Kasumi-1 (cell line): ENCODE measurements at places on chromosomes 3 and 15.

- DNase-seq, result no peak
Measured at GRCh38 chr3:16932877-16933276, 48.1 kb downstream of the PLCL2 start.

- DNase-seq, result no peak
Measured at GRCh38 chr15:83166218-83166617, 41.4 kb downstream of the HDGFL3 start.

DNA sequence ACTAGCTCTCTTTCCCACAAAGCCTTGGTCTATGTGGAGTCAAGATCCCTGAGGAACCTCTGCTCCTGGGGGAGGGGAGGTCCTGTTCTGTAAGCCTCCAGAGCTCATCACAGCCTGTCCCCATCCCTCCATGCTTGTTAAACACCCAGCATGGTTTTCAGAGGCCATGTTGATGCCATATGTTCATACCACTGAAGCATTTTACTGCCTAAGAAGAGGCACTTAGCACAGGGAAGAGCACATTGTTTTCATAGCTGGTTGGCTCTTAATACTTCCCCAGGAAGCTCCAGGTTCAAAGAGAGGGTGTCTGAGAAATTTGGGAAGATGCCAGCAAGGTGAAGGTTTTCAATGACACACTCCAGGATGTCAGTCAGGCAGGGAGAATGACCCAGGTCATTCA lies 25.6 kb downstream of the CPNE4 start:
- no peak for DNase-seq

- DNase-seq, result no peak
Measured at GRCh38 chr3:4525560-4526223, 32.5 kb downstream of the ITPR1 start.

DNA sequence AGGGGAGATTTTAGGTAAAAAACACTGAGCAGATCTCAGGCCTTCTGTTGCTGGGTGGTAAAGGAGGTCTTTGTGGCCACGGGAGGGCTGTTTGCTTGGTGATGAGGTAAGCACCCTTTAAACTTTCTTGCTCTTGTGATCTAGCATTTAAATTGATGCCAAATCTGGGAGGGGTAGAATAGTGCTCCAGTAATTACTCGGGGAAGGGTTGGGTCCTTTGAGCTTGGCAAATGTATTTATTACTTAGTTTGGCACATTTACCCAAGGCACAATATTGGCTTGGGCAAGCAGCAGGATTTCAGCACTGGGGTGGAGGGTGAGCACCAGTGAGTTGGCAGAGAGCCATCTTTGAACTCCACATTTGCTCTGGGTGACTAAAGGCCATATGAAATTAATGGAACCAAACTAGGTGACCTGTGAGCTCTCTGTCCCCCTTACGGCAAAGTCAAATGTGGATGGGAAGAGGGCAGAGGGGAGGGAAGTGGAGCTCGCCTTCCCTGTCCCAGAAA lies 185.9 kb upstream of the ONECUT1 start:
- no peak for DNase-seq

- no peak for DNase-seq
Measured at GRCh38 chr15:92304223-92304975, 89.3 kb upstream of the ST8SIA2 start.

DNA sequence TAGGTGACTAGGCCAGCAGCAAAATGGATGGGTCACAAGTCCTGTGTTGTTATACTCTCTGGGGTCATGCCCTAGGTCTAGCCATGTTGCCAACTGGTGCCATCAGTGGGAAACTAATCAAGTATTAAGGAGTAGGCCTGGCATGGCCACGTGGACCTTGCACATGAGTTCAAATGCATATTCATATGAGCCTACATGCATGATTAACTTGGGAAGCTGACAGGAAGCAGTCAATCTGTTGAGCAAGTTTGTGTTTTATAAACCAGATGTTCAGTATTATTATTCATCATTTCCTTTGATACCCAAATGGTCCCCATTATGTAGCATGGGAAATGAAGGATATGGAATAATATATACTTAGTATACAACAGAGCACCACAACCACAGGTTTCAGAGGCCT lies 95.0 kb downstream of the LRTM1 start:
- no peak for DNase-seq

DNA sequence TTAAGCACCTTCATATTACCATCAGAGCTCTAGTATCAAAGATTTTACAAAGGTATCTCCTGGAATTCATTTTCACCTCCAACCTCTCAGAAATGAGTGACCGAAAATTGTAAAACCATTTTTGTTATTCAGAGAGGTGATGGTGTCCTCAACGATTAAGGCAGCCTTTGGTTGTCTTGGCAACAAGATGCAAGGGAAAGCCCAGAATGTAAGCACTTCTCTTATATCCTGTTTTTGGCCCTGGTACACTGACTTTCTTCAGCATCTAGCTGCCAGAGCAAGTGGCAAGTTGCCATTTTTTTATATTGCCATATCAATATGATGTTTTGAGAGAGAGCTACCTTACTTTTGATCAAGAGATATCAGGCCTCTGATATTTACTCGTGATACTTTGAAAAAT lies 384.9 kb upstream of the NECTIN3 start:
- no peak for DNase-seq

DNA sequence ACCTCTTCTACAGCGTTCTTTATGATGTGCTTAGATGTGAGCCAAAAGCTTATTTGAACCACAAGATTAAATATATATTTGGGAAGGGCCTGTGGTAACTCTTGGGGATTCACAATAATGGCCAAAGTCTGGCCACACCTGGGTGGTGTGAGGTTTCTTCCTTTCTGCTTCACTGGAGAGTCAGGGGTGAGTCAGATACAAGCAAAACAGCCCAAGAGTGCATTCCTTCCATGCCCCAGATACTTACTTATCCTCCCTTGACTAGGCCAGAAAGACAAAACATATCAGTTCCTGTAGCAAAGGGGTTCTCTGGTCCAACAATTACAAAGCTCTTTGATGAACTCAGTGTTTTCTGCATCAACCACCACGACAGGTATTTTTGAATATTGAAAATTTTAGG lies 941 bp downstream of the ZBED2 start:
- no peak for DNase-seq

DNA sequence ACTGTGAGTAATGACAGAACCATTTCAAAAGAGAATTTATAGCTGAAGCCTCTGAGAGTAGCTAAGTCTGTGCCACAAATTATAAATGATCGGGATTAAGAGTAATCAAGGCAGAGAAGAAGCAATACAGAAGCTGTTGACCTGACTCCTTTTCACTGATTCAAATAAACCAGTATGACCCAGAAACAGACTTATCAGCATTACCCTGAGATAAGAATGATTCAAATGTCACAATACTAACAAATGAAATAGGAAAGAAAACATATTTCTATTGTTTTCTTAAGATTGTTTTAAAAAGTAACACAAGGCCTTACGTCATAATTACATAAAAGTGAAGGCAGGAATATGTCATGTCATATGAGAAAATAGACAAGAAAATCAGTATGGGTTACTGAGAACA lies 1534.6 kb downstream of the SI start:
- DNase-seq, result no peak

DNA sequence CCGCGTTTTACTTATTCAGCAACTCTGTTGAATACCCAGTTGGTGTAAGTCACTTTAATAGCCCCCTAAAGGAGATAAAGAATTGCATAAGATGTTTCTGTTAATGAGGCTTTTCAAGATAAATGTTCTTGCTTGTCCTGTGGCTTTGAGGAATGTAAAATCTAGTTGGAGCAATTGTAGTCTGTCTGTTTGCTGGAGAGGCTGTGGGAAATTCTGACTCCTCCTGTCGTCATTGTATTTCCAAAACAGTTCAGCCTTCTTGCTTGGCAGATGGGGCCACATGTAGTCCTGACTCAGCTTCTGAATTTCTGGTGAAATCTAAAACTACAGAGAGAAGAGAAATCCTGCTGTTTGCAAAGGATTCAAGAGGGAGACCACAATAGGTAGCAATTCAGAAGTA lies 114.4 kb downstream of the RYR3 start:
- no peak for DNase-seq

- DNase-seq, result peak; percentile 55
Measured at GRCh38 chr3:69791919-69792399, 52.7 kb downstream of the MITF start.

DNA sequence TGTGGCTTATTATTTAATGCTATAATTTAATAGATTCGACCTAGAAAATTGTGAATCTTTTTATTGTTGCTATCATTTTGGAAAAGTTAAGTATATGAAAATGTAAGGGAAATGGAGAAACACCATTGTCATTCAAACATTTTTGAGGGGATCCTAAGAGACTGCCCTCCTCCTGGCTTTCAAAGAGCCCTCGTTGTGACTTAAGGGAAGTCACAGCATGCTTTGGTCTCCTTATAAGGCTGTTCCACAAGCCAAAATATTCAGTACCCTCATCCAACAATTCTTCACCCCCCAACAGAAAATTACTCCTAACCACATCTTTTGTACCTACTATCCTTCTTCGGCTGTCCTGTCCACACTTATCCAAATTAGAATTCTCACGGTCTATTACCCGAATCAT lies 140.2 kb downstream of the GBE1 start:
- DNase-seq, result no peak

GRCh38 chr3:38210141-38210757 lies 44.9 kb downstream of the OXSR1 start:
- no peak for DNase-seq
